ENCODE measurements at places on chromosomes 12 and 14.

DNA sequence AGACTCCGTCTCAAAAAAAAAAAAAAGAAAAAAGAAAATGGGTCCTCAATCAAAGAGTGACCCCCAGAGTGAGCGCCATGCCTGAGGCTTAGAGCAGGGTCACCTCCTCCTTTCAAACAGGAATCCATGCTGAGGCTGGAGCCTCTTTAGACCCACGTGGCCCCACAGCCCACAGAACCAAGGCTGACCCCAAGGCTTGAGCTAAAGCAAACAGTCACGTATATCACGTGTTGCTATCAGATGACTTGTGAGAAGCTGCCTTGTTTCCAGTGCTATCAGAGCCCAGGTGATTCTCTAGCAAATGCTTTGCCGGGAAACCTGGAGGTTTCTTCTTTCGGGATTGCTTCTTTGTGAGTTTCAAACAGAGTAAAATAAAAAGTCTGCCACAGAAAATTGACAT, 31.7 kb upstream of the DYNC1H1 start:
- DNase-seq: no peak

GRCh38 chr12:3124917-3125316, 47.7 kb downstream of the TSPAN9 start:
- DNase-seq: no peak

GRCh38 chr14:24270537-24271133, 762 bp downstream of the RABGGTA start:
- no peak for DNase-seq

DNA sequence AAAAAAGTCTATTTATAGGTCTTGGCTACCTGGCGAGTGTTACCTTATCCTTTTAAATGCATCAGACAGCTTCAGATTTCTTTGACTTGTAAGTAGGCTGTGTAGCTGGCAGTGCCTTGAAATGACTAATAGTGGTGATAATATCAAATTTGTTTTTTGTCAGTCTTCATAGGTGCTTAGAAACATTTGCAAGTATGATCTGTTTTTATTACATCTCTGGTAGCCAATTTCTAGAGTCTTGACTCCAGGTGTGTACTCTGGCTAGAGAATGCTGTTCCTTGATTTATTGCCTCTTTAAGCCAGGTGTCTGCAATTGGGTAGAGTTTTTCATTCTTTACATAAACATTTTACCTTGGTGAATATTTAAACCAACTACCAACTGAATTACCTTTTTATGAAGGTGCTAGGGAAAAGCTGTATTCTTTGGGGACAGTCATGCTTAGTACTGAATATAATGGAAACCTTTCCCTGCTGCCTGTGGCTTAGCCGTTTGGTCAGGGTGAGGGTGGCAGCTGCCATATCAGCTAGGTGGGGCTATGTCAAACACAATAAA, 32.6 kb downstream of the MLXIP start:
- DNase-seq: no peak

- no peak for DNase-seq
These were observed 176.2 kb downstream of the FBXL14 start for GRCh38 chr12:1418144-1418543.

DNA sequence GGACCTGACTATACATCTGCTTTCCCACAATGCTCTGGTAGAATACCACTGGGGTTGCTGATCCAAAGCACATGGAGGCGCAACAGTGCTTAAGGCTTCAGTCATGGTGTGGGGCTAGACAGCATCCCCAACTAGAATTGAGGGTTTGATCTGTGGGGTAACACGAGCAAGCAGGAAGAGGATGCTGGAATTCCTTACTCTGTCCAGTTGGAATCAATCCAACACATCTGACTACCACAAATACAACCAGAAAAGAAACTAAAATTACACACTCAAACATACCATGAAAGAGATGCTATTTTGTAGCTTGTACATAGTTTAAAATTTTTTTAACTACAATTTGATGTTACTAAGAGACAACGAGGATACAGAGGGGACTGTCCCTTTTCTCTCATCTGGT, 40.4 kb upstream of the GTF2A1 start:
- DNase-seq: no peak

- no peak for DNase-seq
These were observed 70.4 kb upstream of the SFSWAP start for GRCh38 chr12:131640525-131640924.

DNA sequence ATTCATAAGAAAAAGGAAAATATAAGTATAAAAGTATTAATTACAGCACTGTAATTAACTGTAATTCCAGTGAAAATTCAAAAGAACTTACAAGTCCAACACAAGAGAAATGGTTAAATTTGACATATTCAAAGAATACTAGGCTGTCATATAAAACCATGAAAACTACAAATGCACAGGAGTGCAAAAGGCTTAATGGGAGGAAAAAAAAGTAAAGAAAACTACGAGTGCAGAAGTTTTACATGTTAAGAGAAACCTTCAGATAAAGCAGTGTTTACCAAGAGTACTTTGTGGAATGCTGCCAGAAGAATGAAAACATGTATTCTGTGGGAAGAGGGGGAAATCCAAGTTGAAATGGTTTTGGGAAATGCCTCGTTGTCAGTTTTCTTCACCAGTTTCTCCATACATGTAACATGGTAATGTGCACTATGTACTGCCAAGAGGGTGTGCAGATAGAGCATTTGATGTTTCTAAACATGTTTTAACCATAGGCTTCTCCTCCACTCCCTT, 9.1 kb downstream of the HEATR5A start:
- DNase-seq: no peak

- no peak for DNase-seq
These were observed 91.9 kb downstream of the ARMH4 start for GRCh38 chr14:58060077-58060476.

DNA sequence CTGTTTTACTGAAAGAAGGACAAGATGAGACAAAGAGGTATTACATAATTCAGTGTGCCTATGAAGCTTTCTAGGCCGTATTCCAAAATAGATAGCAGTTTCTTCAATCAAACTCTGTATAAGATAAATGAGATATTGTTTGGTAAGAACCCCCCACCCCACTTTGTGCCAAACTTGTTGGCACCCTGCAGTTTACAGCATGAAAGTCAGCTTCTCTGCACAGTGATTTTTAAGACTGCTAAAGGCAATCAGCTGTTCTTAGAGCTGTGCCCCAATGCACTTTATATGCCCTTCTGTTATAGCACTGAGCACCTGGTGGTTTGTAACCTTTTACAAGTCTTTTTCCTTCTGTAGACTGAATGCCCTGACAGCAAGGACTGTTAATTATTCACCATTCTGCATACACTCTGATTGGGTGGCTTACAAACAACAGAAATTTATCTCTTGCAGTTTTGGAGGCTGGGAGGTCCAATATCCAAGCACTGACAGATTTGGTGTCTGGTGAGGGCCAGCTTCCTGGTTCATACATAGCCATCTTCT, 76.7 kb downstream of the ANO4 start:
- no peak for DNase-seq

- DNase-seq: no peak
These were observed 18.2 kb upstream of the SUSD6 start for GRCh38 chr14:69593018-69593677.

DNA sequence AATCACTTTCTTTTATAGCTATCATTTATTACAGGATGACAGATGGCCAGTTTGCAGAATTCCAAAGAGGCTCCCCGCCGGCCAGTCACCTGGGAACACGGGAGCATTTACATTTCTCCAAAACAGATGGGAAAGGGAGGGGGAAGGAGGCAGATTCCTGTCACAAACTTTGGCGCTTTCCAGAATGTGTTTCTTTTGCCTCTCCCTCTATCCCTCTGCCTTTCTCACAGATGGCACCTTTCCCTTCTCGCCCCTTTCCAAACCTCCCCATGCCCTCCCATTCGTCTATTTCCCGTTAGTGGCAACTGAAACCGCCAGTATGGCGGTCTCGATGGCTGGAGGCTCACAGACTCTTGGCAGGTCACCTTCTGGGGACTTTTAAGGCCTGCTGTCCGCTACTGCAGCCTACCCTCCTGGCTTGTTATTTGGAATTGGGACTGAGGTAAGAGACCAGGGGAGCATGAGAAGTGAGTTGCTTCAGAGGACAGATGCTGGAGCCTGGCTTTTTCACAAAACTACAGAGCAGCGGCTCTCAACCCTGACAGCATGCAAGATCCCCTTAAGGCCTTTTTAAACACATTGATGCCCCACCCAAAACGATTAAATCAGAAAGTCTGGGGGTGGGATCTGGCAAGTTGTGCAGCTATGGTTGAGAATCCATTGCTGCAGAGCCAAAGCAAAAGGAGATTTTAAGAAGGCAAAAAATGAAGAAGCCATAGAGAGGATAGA, 161.5 kb upstream of the VASH1 start:
- DNase-seq: no peak

GRCh38 chr12:18580706-18581105, 157.1 kb downstream of the PLCZ1 start:
- DNase-seq: no peak

DNA sequence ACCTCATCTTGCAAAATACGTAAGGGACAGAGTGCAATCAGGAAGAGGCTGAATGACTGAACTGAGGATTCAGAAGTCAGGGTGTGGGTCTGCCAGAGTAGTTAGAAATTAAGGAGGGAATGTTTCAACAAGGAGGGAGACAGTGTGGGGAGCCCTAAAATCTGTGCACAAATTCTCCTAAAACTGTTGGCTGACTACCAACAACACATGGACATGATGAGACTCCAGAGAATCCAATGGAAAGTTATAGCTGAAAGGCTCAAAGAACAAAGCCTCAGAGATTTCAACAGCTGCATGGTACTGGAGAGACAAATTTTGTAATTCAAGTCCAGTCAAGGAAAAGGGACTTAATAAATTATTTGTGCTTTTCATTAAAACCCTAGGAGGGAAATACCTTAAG, 36.1 kb upstream of the NEDD1 start:
- no peak for DNase-seq

DNA sequence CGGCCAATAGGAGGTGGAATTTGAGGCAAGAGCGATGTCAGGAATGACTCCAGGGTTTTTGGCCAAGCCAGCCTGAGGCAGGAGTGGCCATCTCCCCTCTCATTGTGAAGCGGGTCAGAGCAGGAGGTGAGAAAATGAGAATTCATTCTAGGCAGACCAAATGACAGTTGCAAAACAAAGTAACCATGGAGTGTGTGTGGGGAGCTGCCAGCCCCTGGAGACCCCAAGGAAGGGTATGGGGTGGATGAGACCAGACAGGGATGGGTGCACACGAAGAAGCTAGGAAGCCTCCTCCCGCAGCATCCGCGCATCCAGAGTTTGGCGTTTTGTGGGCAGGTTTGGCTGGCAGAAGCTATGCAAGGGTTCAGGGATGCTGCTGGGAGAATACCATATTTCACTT, 38.8 kb downstream of the FZD10 start:
- no peak for DNase-seq

GRCh38 chr12:82375201-82375600, 16.9 kb downstream of the METTL25 start:
- DNase-seq: no peak

DNA sequence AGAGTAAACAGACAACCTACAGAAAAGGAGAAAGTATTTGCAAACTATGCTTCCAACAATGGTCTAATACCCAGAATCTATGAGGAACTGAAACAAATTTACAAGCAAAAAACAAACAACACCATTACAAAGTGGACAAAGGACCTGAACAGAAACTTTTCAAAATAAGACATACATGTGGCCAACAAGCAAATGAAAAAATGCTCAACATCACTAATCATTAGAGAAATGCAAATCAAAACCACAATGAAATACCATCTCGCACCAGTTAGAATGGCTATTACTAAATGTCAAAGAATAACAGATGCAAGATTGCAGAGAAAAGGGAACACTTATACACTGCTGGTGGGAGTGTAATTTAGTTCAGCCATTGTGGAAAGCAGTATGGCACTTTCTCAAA, 125.8 kb downstream of the C12orf42 start:
- no peak for DNase-seq

GRCh38 chr14:100979780-100980179, 76.3 kb upstream of the RTL1 start:
- DNase-seq: no peak

GRCh38 chr12:22598141-22598762, 26.7 kb upstream of the ETNK1 start:
- no peak for DNase-seq

DNA sequence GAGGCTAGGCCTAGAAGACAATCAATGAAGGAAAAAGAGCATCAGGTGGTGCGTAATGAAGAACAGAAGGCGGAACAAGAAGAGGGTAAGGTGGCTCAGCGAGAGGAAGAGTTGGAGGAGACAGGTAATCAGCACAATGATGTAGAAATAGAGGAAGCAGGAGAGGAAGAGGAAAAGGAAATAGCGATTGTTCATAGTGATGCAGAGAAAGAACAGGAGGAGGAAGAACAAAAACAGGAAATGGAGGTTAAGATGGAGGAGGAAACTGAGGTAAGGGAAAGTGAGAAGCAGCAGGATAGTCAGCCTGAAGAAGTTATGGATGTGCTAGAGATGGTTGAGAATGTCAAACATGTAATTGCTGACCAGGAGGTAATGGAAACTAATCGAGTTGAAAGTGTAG, 5.5 kb downstream of the PNN start:
- DNase-seq: no peak

GRCh38 chr12:22709292-22709691, 84.3 kb downstream of the ETNK1 start:
- no peak for DNase-seq

- no peak for DNase-seq
These were observed 2.6 kb downstream of the MLXIP start for GRCh38 chr12:122081083-122081696.

GRCh38 chr12:84038242-84038641, 874.4 kb downstream of the SLC6A15 start:
- DNase-seq: no peak

DNA sequence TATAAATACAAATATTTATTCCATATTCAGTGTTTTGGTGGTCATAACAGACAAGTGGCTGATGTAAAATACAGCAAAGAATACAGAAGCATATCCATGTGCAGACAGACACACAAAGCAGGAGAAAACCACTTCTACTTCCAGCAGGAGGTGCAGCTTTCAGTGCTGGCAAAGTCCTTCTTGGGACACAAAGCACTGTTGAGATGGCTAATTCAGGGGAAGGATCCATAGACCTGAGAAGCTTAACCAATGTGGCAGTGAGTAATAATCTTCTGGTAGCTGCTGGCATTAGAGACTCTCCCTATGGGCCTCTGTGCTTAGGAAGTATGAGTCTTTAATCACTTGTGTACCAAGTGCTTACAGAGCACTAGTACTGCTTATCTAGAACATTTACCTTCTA, 26.8 kb downstream of the AMN1 start:
- DNase-seq: no peak
